Heart right ventricle (tissue), 16 donors: ENCODE measurements at places on chromosomes 5 and 9. TPM values are rescaled to one million over a fixed set of nuclear protein-coding genes. Genes with fewer than 3 reads are reported as not detected.

DNA sequence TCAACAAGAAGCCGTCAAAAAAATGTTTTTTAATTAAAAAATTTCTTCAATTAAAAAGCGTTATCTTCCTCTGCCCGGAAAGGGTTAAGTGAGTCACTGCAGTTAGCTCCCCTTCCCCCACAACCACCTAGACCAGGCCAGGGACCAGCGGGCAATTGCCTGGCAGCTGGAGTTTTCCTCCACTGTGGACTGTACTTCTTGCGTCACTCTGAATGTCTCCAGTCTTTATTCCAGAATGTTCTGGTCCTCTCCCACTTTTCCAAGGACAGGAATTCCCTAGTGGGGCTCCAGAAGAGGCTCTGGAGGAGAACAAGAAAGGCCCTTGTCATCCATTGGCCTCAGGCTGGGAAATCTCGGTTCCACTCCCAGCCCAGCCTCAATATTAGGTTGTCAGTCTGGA is 114.0 kb downstream of the C9orf50 start:
- no peak for DNase-seq

DNA sequence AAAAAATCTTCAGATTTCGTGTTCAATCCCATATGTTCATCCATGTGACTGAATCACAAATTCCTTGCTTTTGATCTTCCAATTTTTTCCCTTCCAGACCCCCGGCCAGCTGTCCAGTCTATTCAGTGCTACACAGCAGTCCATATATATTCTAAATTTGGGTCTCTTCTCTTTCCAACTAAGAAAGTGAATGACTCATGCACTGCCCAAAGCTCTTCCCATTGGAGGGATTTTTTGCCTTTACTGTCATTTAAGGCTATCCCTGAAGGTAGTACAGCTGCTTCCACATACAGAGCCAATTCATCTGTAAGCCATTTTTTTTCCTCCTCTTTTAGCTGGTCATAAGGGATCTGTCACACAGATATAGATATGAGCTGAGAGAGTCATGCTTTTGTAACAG is 478.3 kb downstream of the DMRT2 start:
- no peak for DNase-seq

GRCh38 chr5:132764671-132765238 is 12.3 kb downstream of the SEPTIN8 start:
- no peak for DNase-seq

DNA sequence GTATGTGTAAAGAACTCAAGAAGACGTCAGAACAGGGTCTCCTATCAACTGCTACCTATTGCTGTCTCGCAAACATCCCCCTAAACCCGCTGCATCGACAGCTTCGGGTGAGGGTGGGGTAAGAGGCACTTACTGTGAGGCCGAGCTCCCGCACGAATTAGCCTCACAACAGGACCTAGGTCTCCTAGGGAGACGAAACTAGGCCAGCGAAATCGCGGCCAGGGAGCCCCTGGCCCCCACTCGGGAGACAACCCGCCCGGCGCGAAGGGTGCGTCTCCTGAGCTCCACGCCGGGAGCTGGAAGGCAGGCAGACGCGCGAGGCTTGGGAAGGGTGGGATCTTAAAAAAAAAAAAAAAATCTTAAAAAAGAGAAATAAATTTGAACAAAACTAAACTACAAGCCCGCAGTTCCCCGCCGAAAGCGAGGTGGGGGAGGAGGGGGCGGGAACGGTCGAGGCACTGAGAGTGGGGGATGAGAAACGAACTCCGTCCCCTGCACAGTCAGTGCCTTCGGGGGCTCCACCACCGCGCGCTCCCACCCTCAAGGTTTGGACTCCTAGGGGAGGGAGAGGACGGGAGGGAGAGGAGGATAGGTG is 33.0 kb upstream of the NFIB start:
- peak; percentile 41 for DNase-seq

- no peak for DNase-seq
These were observed 239.3 kb upstream of the GRIN3A start for GRCh38 chr9:101977614-101978210.

The PCDHGB5 gene
- total RNA-seq, result 11.6 TPM
